Ascending aorta (tissue), 2 donors: ENCODE measurements at places on chromosomes 7 and 10.

DNA sequence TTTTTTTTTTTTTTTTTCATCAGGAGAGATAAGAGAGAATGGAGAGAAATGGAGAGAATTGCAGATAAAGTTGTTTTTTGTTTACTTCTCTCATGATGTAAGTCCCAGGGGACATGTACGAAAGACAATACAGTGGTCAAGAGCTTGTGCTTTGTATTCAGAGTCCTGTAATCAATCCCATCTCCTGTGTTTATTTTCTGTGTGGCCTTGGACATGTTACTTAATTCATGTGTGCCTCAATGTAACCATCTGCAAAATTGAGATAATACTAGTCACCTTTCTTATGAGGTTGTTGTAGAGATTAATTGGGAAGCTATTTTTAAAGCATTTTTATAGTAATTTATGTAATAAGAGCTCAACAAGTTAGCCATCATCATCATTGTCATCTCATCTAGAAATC, 117.5 kb downstream of the CDK14 start:
- DNase-seq: no peak
- H3K27me3 ChIP-seq: no peaks in the 10 kb centered on the region
- H3K4me3 ChIP-seq: no peak overlapping the region
- H3K4me1 ChIP-seq: no peaks in the 10 kb centered on the region

DNA sequence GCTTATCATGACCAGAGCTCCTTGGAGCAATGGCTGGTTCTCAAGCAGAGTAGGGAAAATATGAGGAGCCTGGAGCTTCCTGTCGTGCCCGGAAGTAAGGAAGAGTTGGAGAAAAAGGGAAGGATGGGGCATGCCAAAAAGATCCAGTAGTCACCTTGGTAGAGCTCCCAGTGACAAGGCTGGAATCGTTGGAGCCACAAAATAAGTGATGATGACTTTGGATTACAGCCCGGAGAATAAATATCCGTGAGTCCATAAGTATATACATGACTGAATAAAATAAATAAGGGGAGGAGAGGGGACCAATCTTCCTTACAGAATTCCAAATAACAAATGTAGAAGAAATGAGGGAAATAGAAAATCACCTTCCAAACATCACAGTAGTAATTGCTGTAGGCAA, 29.3 kb downstream of the LMTK2 start:
- no peaks in the 10 kb centered on the region for H3K4me1 ChIP-seq
- no peak overlapping the region for H3K4me3 ChIP-seq
- H3K27ac ChIP-seq: no peak overlapping the region
- H3K27me3 ChIP-seq: no peaks in the 10 kb centered on the region
- H3K36me3 ChIP-seq: peaks cover 14% of the 10 kb centered on the region

DNA sequence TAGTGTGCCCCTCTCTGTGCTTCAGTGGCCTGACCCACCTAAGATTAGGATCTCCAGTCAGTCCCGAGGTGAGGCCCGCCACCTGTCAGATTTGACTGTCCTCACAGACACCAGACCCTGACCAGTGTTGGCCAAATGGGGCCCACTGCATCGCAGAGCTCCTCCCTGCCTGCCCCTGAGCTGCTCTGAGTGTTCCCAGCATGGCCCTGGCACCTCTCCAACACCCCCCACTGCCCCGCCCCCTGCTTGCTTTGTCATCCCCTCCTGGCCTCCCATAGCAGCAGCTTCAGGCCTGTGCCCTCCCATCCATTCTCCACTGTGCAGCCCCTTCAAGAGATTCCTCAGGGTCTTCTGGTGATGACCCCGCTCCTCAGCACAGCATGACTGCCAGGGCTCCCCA, 67.6 kb downstream of the C10orf120 start:
- DNase-seq: no peak
- H3K36me3 ChIP-seq: no peaks in the 10 kb centered on the region
- no peak overlapping the region for H3K27ac ChIP-seq
- no peaks in the 10 kb centered on the region for H3K27me3 ChIP-seq

DNA sequence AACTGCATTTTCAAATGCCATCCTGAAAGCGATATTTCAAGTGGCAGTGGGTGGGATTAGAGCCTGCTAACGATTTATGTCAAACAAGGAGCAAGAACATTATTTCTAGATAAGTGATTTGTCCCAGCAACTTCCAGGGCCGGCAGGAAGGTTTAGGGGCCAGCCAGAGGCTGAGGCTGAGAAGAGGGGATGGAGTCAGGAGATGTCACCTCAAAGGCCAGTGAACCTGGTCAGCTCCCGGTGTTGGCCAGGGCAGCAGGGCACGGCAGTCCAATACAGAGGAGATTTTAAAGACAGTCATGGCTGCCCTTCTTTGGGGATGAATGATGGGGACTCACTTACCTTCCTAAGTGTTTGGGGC, 105.7 kb upstream of the PPIF start:
- H3K27me3 ChIP-seq: no peaks in the 10 kb centered on the region
- DNase-seq: no peak
- no peaks in the 10 kb centered on the region for H3K36me3 ChIP-seq

- peaks cover 1% of the 10 kb centered on the region for H3K36me3 ChIP-seq
- no peaks in the 10 kb centered on the region for H3K4me1 ChIP-seq
- DNase-seq: no peak
Observed at GRCh38 chr7:1893036-1893435, 223.0 kb downstream of the ELFN1 start.

DNA sequence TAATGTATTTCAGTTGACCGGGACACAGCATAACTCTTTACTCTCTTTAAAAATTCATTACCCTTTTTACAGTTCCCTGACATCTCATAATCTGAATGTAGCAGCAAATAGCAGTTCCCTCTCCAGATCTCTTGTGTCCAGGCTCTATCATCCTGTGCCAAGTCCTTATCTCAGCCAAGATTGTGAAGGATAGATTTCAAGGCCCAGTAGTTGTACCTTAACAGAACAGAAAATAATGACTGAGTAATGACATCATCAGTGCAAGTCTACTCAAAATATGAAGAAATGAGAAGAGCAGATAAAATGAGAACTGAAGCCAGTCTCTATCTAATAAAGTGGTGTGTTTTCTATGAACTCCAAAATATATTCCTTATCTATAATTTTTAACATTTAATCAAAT, 92.6 kb downstream of the TFEC start:
- H3K27me3 ChIP-seq: no peaks in the 10 kb centered on the region
- H3K36me3 ChIP-seq: no peaks in the 10 kb centered on the region
- H3K4me3 ChIP-seq: no peak overlapping the region
- no peak for DNase-seq

- no peak overlapping the region for H3K4me3 ChIP-seq
- no peaks in the 10 kb centered on the region for H3K27me3 ChIP-seq
- no peaks in the 10 kb centered on the region for H3K4me1 ChIP-seq
- H3K27ac ChIP-seq: no peak overlapping the region
- no peaks in the 10 kb centered on the region for H3K36me3 ChIP-seq
- DNase-seq: no peak
Observed at GRCh38 chr7:36961097-36961496, 236.8 kb upstream of the AOAH start.

- H3K4me3 ChIP-seq: no peak overlapping the region
- H3K27ac ChIP-seq: no peak overlapping the region
- H3K36me3 ChIP-seq: no peaks in the 10 kb centered on the region
- DNase-seq: no peak
- no peaks in the 10 kb centered on the region for H3K27me3 ChIP-seq
Observed at GRCh38 chr10:12431151-12432101, 82.1 kb downstream of the CAMK1D start.

DNA sequence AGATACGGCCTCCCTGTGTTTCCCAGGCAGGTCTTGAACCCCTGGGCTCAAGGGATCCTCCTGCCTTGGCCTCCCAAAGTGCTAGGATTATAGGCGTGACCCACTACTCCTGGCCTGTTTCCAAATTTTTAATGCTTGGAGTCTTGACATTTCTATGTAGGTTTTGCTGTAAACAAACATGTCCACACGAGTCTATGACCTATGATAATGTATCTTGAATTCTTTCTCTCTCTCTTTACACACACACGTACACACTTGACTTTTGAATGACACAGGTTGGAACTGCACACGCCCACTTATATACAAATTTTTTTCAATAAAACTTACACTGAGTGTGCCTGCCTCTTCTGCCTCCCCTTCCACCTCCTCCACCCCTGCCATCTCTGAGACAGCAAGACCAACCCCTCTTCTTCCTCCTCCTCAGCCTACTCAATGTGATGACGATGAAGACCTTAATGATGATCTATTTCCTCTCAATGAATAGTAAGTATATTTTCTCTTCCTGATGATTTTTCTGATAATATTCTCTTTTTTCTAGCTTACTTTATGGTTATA, 44.1 kb upstream of the LAMB1 start:
- H3K36me3 ChIP-seq: no peaks in the 10 kb centered on the region
- H3K4me1 ChIP-seq: no peaks in the 10 kb centered on the region
- H3K27ac ChIP-seq: no peak overlapping the region
- DNase-seq: no peak
- no peaks in the 10 kb centered on the region for H3K27me3 ChIP-seq

- peaks cover 76% of the 10 kb centered on the region for H3K36me3 ChIP-seq
- no peak overlapping the region for H3K27ac ChIP-seq
- H3K27me3 ChIP-seq: no peaks in the 10 kb centered on the region
- H3K4me1 ChIP-seq: peaks cover 63% of the 10 kb centered on the region
- no peak overlapping the region for H3K4me3 ChIP-seq
- DNase-seq: no peak
Observed at GRCh38 chr10:62073429-62073828, 171.9 kb downstream of the ARID5B start.

DNA sequence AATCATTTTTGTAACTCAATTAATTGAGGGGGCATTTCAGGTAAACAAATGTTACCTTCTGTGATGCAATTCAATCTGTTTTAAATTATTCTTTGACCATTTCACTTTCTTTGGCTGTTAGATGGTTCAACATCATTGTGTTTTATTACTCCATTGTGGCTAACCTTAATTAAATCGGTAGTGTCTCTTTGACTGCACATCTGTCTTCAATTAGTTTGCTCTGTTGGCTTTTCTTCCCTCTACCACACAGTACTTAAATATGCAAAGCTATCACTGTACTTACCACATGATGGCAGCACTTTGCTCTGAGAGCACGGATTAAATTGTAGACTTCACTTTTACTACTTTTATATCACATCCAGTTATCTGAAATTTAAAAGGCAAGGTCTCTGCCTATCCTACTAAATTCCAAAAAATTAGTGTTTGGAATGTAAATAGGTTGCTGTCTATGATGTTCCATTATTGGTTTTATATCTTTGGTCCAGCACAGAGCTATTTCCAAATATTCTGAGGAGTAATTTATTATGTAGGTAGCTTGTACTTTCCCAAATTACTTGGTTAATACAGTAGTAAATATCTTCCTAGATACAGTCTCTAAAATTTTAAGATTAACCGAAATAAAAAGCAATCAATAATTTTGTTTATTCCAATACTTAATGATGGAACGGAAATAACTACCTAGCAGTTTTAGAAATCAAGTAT, 352.0 kb downstream of the PCLO start:
- no peaks in the 10 kb centered on the region for H3K27me3 ChIP-seq
- no peaks in the 10 kb centered on the region for H3K36me3 ChIP-seq
- DNase-seq: no peak
- no peak overlapping the region for H3K4me3 ChIP-seq
- H3K4me1 ChIP-seq: no peaks in the 10 kb centered on the region

- no peak overlapping the region for H3K27ac ChIP-seq
- no peaks in the 10 kb centered on the region for H3K27me3 ChIP-seq
- no peak for DNase-seq
Observed at GRCh38 chr7:13834328-13834761, 155.1 kb downstream of the ETV1 start.

DNA sequence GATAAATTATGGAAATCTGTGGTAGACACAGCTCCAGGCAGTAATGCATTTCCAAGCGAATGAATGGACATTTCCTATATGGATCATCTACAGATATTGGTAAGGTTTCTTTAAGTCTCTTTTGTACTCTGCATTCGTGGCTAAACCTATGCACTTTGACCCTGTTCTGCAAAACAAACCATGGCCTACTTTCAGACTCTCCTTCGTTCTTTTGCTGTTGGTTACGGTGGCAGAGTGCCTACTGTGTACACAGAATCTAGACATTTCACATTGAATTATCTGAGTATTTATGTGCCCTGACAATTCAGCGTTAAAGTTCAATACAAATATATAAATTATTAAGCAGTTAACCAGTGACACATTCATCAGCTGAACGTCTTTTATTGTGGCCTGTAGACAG, 93.3 kb downstream of the MGMT start:
- no peak for DNase-seq
- H3K27me3 ChIP-seq: no peaks in the 10 kb centered on the region
- H3K4me3 ChIP-seq: no peak overlapping the region
- H3K36me3 ChIP-seq: no peaks in the 10 kb centered on the region
- no peaks in the 10 kb centered on the region for H3K4me1 ChIP-seq

DNA sequence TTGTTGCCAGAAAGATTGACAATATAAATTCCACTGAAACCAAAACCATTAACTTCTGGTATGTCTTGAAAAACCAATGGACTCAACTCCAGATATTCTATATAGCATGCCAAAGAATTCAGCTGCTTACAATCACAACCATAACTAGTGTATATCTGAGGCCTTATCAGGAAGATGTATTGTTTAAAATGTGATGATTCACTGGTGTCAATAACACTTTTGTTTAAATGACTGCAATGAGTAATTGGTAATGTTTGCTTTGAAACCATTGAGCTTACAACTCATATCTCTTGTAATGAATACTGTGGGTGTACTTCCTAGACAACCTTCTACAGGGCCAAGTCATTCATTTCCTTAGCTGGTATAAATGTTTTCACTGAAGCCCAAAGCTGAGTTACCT, 727.9 kb upstream of the KCND2 start:
- no peaks in the 10 kb centered on the region for H3K36me3 ChIP-seq
- no peaks in the 10 kb centered on the region for H3K4me1 ChIP-seq
- DNase-seq: no peak
- H3K27me3 ChIP-seq: no peaks in the 10 kb centered on the region

GRCh38 chr7:147833557-147833956, 757.0 kb upstream of the C7orf33 start:
- H3K27me3 ChIP-seq: no peaks in the 10 kb centered on the region
- no peak overlapping the region for H3K27ac ChIP-seq
- no peak overlapping the region for H3K4me3 ChIP-seq
- no peak for DNase-seq
